ENCODE measurements at places on chromosomes 4 and X.

DNA sequence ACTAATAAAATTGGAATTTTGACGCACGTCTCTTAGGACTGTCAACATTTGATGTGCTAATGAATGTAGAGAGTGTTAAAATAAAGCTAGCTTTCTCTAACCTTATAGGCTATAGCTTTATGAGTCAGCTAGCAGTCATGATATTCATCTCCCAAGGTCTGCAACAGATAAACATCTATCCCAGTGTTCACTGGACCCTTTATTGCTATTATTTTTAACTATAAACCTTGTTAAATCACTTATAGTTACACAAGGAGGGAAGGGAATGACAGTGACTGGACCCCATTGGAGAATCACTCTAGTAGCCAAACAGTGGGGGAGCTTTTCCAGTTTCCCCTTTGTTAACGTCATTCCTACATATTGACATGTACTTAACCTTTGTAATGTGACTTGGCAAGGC, 67.9 kb upstream of the SHISA3 start:
- DNase-seq, result no peak

DNA sequence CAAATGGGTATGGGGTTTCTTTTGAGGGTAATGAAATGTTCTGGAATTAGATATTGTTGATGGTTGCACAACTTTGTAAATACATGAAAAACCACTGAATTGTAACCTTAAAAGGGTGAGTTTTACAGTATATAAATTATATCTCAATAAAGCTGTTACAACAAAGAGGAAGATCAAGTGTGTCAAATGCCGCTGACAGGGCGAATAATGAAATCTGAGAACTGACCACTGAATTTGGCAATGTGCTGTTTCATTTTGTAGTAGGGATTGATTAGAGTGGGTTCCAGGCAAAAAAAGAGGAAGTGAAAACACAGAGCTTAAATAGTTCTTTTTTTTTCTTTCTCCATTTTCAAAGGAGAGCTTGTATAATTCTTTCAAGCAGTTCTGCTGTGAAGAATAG, 161.1 kb upstream of the NAP1L5 start:
- no peak for DNase-seq

GRCh38 chrX:80807992-80808735, 1.5 kb downstream of the BRWD3 start:
- peak; percentile 76 for DNase-seq

- DNase-seq, result no peak
Measured at GRCh38 chr4:124525524-124525923, 187.0 kb downstream of the ANKRD50 start.

DNA sequence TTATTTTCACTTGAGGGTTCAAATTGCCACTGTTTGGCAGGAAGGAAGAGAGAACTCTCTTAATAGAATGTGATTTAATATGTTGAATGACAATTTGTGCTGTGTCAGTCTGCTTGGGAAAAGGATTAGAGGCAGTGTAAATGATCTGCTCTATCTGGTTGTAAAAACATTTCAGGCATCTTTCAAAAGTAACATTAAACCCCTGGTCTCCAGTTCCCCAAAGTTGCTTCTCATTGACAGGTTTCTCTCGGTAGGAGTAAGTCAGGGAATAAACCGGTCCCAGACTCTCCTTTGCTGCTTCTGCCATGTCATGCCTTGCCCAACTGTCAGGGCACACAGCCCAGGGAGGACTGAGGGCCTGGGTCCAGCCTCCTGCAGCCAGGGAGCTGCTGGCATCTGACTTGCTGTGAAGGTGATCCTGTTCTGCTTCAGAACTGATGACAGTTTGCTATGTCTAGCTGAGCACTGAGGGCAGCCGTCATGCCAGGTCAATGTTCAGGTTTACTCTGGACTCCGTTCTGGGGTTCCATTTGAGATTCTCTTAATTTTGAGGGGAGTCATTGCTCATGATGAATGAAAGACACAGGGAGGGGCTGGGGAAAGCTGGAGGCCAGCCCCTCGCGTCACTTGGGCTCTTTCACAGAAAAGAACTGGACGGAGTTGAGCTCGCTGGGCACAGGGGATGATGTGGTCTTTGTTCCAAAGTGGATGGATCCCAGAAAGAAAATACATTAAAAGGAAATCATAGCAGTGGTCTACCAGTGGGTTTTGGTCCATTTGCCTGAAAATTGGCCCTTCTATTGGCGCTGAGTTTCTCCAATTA, 312.4 kb downstream of the ARHGAP10 start:
- no peak for DNase-seq

GRCh38 chr4:94763005-94763404, 5.2 kb downstream of the BMPR1B start:
- DNase-seq, result no peak

GRCh38 chr4:121272526-121272925, 108.3 kb downstream of the QRFPR start:
- peak; percentile 78 for DNase-seq

DNA sequence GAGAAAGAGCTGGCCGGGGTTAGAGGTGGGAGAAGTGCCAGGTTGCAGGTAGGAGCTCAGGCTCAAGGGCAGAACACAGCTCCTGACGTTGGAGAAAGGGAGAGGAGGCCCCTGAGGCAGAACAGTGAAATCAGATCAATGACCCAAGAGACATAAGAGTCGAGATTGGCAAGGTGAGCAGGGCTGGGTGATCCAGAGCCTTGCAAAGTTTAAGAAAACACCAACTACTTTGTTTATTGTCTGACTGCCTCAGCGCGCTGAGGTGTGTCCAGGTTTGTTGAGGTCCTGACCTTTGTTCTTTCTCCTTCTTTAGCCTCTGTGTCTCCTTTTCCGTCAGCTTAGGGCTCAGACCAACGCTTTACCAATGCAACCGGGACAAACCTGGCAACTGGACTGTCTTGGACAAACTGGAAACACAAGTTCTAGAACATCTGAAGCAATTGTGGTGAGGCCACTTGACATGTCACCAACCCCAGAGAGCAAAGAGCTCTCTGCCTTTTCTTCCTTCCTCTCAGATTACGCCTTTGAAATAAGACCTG, 28.3 kb downstream of the CHRNA9 start:
- no peak for DNase-seq

DNA sequence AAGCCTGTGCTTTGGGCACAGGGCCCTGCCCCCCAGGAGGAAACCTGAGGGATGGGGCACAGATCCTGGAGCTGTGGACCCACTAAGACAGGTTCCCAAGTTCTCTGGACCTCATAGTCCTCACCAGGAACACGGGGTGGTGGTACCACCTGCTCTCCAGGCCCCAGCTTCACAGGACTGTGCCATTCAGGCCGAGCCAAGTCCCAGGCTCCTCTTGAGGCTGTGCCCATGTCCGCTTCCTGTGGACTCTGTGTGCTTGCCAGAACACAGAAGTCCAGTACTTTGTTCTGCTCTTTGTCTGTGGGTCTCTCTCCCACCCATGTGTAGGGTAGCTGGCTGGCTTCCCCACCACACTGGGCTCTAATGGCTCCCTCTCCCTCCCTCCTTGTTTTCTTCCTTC, 104.5 kb upstream of the PSAPL1 start:
- DNase-seq, result no peak

DNA sequence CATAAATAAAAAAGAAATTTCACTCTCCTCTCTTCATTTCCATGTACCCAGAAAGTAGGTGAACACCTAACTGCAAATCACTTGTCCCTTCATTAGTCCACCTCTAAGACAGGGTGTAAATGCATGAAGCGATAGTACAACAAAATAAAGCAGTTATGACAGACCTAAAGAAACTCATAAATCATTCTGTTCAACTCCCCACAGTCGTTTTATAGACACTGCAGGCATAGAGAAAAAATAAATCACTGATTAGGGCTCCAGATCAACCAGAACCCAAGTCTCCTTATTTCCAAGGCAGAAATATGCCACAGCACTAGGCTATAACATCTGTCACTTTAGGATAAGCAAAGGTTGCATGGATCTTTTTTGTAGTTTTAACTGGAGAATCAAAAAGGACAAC, 3.0 kb downstream of the RASGEF1B start:
- DNase-seq, result no peak

All from fibroblast of skin of right biceps (primary cell).